ENCODE measurements at places on chromosomes 5 and 9.
A peak's percentile ranks its signal among the peaks of the same experiment; 100 is the strongest.

GRCh38 chr5:164392531-164392930 is 887.1 kb downstream of the MAT2B start:
- DNase-seq, result no peak

GRCh38 chr5:172630986-172631385 is 10.1 kb upstream of the NEURL1B start:
- no peak for DNase-seq

DNA sequence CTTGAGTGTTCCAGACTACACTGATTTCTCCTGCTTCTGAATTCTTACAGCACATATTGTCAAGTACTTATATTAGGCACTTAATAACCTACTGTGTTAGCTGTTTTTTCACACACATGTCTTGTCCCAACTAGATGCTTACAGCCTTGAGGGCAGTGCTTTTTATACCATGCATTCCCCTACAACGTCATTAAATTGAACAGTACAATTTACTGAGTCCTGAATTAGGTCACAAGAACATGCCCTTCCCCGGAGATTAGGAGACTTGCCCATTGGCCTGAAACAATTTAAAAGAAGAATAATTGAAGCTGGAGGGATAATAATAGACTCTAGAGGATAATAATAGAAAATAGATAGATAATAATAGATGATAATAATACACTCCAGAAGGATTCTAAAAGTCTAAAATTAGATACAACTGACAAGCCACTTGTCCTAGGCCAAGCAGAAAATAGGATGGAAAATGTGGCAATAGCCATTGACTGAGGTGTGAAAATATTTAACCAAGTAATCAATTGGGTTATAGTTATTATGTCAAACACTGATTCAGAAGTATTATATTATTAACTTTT is 112.6 kb upstream of the SLC12A2 start:
- DNase-seq, result no peak

DNA sequence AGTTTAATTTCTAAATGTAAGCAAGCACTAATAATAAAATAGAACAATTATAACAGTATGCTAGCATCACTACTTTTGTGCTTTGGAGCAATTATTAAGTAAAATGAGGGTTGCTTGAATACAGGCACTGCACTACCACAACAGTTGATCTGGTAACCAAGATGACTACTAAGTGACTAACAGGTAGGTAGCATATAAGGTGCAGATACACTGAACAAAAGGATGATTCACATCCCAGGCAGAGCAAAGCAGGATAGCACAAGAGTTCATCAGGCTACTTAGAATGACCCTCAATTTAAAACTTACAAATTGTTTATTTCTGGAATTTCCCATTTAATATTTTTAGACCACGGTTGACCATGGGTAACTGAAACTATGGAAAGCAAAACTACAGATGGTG is 48.0 kb upstream of the RGS7BP start:
- DNase-seq, result no peak

GRCh38 chr5:4874097-4874496 is 266.0 kb upstream of the ADAMTS16 start:
- no peak for DNase-seq

GRCh38 chr9:22316645-22317044 is 130.0 kb upstream of the DMRTA1 start:
- no peak for DNase-seq

DNA sequence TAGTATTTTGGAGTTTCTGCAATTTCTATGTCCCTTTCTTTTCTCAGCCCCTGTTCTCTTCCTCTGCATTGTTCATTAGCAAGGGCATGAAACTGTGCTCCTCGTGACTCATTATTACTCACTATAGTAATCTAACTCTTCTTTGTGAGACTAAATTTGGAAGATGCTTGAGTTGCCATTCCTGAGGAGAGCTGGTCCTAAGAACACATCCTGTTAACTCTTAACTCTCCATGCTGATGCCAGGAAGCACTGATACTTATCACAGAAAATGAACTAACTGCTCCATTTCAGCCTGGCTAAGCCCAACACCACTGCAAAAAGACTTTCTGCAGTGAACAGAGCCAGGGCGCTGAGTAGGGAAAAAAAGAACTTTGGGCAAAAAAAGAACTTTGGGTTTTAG is 10.6 kb upstream of the CSNK1A1 start:
- DNase-seq, result no peak

- no peak for DNase-seq
These were observed 90.4 kb upstream of the SV2C start for GRCh38 chr5:75992753-75993152.

DNA sequence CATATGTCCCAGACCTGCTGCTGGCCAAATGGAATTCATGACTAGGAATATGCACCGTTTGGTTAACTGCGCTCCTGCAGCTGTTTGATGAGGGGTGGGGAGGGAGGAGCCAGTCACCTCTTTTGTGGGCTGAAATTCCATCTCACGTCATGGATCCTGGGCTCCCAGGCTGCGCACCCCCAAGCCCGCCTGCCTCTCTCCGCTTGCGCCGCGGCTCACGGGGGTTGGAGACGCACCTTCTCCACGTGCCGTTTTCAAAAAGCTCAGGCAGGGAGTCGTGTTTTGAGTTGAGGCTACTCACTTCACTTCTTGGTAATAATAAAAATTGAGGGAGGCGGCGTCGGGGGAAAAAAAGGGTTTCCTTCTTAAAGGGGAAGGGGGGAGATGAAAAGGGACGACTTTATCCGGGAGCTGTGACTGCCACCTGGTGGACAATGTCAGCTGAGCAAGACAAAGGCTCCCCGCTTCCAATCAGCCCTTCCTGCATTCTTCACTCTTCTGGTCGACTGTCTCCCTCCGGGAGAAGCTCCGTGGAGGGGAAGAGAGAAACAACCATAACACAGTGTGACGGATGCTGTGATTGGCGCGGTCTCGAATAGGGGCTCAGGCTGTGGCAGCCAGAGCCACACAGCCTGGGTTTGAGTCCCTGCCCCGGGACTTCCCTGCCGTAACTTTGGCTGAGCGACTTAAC is 15.9 kb upstream of the C5orf47 start:
- DNase-seq, result peak; percentile 75

- no peak for DNase-seq
These were observed 1990.4 kb upstream of the CDH6 start for GRCh38 chr5:29203049-29203448.

DNA sequence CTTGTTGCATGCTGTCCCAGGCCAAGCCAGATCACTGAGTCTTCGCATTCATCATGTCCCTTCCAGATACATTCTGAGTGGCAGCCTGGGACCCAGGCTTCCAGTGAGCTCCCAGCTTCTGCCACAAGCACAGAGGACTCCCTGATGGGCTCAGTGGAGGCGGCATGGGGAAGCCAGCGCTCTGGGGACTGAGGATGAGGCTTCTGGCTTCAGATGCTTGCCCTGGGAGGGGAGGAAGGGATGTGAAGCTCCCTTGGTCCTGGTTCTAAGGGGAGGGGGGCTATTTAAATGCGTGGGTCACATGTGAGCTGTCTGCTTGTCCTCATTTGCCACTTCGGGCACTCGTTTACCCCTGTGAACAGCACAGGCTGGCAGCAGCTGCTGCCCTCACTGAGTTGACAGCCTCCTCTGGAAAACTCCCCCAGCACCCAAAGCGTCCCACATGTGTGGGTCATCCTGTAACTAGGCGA is 174.0 kb downstream of the NR3C1 start:
- DNase-seq, result no peak

GRCh38 chr5:117095346-117096332 is 521.0 kb upstream of the SEMA6A start:
- DNase-seq, result no peak

- DNase-seq, result no peak
These were observed 60.6 kb downstream of the DIAPH1 start for GRCh38 chr5:141558150-141558549.

GRCh38 chr5:112119508-112119907 is 299.6 kb downstream of the EPB41L4A start:
- no peak for DNase-seq

DNA sequence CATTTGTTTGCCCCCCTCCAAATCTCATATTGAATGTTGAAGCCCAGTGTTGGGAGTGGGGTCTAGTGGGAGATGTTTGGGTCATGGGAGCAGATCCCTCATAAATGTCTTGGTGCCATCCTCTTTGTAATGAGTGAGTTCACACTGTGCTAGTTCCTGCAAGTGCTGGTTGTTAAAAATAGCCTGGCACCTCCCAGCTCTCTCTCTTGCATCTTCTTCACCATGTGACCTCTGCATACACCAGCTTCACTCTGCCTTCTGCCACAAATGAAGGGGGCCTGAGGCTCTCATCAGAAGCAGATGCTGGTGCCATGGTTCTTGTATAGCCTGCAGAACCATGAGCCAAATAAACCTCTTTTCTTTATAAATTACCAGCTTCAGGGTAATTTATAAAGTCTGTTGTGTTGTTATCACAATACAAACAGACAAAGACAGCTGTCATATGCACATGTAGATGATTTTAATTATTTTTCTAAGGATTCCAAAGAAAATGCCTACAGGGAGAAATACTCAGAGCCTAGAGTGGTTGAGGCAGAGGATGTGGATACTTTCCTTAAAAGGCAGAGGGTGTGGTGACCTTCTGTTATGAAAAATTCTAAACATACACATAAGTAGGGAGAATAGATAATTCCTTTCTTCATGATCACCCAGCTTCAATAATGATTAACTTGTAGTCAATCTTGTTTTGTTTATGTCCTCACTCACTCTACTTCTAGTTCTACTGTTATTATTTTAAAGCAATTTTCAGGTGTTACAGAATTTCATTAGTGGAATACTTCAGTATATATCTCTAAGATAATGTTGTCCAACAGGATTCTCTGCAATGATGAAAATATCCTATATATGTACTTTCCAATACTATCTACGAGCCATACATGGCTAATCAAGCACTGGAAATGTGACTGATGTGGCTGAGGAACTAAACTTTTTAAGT is 75.1 kb upstream of the RANBP6 start:
- no peak for DNase-seq

GRCh38 chr9:32574858-32575257 is 1.9 kb upstream of the NDUFB6 start:
- no peak for DNase-seq

GRCh38 chr9:134671341-134672113 is 29.9 kb downstream of the COL5A1 start:
- DNase-seq, result no peak

DNA sequence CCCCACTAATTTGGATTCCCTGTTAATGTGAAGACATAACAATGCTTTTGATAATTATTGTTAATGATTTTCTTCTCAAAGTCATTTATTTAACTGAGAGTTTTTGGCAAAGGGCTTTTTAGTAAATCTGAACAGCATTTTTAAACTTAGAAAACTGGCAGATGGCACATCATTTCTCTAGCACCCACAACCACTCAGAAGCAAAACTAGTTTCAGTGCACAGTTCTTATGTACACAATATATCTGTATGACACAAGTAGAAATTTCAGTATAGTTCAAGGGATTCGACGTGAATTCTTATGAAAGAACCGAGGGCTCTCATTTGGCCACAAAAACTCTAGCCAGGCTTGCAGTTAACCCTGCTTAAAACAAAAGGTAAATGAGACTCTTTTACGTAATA is 231.4 kb upstream of the CDH9 start:
- no peak for DNase-seq

GRCh38 chr5:87442419-87442818 is 29.7 kb upstream of the CCNH start:
- DNase-seq, result no peak
